ENCODE measurements at places on chromosomes 4 and X.
A peak's percentile ranks its signal among the peaks of the same experiment; 100 is the strongest.

DNA sequence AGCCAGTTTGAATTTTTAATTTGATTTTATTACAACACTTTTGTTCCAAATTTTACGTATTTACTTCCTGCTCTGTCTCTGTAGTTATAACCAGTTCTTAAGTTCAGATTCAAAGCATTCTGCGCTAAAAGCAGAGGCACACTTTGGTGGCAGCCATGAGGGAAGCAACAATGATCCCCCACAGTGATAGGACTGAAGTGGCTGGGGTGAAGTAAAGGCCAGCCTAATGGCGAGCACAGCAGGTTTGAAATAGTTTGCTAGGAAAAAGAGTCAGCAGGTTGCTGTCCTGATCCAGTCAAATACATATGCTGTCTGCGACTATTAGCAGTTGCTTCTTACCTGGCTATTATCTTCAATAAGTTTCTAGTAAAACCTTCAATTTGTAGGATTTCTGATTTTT, 176.3 kb downstream of the RPA4 start:
- DNase-seq: no peak

GRCh38 chr4:122195718-122196117, 43.6 kb downstream of the BLTP1 start:
- no peak for DNase-seq

GRCh38 chrX:105695451-105695850, 126.9 kb upstream of the NRK start:
- no peak for DNase-seq

DNA sequence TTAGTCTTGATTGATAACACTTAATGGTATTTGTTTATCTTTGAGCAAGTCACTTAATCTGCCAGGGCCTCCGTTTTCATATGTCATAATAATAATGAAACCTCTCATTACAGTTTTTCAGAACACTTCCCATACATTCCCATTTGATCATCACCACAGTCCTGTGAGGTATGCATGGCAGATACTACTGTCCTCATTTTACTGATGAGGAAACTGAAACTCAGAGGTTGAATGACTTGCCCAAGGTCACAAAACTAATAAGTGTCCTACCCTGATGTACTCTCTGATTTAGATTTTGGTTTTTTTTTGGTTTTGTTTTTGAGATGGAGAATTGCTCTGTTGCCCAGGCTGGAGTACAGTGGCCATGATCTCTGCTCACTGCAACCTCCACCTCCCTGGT, 25.7 kb downstream of the ZFX start:
- DNase-seq: no peak

- no peak for DNase-seq
Measured at GRCh38 chr4:20086799-20087521, 164.7 kb upstream of the SLIT2 start.

DNA sequence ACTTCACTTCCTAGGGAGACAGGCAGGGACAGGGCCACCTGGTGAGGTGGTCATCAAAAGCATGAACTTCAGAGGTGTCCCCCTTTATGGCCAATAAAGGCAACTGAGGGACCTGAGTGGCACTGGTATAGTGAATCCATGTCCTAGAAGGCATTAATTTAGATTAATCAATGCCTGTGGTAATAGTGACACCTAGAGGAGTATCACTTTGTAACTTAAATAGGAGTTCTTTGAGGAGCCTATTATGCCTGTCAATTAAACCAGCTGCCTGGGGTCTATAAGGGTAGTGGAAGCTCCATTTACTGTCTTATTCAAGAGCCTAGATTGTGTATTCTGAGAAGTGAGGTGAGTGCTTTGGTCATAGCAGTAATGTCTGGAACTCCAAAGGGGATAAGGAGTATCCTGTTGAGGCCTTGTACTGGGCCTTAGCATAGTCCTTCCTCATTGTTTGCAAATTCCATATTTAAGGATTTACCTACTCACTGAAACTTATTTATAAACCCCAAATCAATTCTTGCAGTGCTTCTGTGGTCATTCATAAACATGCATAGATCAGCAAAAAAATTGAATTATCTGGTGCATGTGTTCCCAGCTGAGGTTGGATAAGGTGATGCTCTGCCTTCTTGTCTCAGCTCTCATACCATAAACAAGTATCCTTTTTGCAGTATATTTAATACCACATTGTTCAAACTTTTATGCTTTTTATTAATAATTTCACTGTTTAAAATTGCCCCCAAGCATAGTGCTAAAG, 213.8 kb upstream of the RADX start:
- no peak for DNase-seq

DNA sequence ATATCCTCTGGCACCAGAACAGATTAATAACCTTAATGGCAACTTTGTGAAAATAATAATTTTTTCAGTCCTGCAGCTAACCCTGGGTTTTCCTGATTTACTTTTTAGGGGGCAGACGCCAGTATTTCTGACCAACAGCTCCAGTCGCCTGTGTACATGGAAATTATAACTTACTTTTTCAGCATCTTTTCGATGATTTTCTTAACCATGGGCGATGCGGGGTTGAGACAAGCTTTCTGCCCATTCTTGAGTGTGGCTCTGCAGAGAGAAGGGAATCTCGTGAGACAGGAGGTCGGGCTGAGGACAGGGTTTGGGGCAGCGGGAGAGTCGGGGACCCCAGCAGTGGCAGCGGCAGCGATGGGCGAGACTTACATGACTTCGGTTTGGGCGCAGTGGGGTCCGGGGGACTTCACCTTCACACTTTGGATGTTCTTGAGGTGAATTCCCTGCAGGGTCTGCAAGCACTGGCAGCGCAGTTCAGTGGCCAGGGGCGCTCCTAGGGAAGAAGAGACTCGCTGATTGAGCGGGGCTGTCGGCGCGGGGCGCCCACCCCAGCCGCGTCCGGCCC, 484 bp downstream of the CXCL2 start:
- peak; percentile 59 for DNase-seq

DNA sequence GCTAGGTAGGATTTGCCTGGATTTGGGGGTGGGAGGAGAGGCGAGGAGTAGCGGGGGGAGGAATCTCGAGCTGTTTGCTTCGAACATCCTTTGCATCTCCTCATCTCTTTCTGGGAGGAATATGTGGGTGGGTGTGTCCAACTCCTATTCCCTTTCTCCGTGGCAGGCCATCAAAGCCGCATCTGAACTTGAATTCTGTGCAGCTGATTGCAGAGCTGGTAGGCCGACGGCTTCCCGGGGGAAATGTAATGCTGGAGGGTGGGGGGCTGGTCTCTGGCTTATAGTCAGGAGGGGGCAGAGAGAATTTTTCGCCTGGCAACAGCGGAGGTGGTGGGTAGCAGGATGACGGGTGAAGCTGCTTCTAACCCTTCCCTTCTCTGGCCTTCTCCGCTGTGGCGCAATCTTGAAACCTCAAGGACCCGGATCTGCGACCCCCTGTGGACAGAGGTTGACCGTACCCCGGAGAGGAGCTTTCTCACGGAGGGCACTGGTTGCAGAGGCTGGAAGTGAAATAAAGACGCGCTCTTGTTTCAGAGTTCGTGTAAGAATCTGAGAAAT, 628 bp downstream of the ZCCHC12 start:
- no peak for DNase-seq

DNA sequence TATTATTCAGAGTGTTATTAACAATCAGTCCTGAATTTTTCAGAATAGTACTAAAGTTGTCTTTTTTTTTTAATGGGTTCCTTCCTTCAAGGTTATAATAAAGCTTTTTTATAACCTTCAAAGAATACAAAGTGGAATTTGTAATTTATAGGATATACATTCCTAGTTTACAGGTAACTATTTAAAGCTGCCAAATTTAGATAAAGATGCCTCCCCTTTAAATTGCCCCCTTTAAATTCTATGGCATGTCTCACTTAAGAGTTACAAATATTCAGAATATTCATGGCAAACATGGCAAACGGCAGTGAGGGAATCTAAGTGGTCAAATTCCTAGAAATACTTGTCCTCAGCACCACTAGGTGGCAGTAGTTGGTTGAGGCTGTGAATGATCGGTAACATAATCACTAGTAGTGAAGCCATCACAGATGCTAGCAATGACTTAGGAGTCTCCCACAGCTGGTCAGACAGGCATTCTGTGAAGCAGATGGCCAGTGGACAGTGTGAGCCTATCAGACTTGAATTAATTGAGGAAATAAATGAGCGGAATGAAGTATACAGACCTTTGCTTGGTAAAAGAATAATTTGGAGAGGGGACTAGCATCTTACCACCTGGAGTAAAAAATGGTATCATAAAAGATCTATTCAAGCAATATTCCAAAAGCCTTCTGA, 86.4 kb downstream of the CBR4 start:
- DNase-seq: peak; percentile 67

GRCh38 chr4:75895744-75896314, 6.4 kb downstream of the PPEF2 start:
- DNase-seq: no peak

DNA sequence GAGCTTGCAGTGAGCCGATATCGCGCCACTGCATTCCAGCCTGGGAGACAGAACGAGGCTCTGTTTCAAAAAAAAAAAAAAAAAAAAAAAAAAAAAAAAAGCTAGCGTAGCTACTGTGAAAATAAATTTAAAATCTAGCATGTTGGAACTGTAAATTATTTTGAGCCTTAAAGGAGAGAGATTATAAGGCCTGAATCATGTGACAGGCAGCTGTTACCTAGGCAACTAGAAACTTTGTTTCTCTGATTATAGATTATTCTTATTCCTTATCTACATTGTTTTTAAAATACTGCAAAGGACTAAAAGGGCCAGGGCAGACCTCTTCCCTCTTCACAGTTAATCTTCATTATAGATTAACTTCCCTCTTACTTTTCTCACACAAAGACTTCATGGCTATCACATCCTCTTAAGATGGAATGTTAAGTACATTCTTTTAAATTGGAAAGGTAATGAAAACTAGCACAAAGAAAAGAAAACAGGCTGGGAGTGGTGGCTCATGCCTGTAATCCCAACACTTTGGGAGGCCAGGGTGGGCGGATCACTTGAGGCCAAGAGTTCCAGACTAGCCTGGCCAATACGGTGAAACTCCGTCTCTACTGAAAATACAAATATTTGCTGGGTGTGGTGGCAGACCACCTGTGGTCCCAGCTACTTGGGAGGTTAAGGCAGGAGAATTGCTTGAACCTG, 21.1 kb upstream of the PDS5A start:
- no peak for DNase-seq

- no peak for DNase-seq
Measured at GRCh38 chr4:87540146-87541058, 11.2 kb upstream of the SPARCL1 start.

DNA sequence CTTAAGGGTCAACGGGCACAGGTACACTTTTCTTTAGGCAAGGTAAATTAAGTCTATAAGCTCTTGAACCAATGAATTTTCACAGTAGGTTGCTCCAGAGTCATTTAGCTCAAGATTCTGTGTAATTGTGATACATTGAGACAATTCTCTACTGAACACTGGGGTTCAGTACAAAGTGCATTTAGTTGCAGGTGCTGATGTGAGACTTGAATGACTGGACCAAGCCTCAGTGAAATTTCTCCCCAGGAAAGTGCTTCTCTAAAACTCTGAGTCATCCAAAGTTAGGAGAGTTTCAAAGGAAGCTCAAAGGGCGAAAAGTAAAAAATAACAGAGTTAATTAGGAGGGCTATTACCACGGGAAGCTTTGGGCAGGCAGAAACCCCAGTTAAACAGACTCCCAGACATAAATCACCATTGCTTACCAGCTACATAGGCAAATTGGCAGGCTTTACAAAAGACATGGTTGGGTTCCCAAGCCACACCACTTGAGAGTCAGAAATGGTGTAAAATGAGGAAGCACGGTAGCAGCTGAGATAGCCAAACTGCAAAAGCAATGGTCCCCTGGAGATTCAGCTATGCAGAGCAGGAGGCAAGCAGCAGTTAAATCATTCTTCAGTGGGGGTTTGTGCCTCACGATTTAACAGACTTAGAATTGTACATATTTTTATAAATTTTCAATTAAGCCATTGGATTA, 202.6 kb downstream of the PCDH19 start:
- DNase-seq: no peak

DNA sequence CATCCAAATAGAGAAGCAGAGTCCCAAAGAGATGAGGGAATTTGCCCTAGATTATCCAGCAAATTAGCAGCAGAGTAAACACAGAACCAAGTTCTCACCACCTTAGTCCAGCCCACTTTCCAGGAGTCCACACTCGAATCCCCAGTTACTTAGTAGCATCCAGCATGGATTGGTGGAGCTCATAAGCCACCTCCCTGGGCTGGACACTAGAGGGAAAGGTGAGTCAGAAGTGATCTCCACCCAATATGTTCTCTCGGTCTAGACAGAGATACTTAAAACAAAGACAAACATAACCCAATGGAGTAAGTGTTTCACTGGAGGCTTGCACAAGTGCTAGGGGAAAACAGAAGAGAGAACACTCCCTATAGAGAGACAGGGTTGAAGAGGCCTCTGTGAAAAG, 105.1 kb upstream of the CPEB2 start:
- no peak for DNase-seq

GRCh38 chr4:35252866-35253265, 991.4 kb downstream of the ARAP2 start:
- DNase-seq: no peak

GRCh38 chr4:152678841-152679240, 956 bp downstream of the TMEM154 start:
- no peak for DNase-seq

DNA sequence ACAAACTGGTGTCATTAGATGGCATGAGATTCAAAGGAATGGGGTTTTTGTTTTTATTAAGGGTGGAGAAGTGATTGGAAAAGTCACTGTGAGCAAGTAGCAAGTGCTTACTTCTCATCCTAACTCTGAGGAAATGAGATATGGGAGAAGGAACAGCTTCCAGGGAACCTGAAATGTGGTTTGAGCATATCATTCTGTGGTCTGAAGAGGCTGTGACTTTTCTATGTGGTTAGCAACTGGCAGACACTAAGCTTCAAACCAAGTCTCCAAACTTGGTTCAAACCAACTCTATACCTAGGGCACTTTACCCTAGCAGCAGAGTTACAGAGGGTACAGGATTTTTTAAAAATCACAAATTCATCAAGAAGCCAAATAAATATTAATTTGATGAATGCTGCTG, 58.2 kb downstream of the DCLK2 start:
- no peak for DNase-seq

DNA sequence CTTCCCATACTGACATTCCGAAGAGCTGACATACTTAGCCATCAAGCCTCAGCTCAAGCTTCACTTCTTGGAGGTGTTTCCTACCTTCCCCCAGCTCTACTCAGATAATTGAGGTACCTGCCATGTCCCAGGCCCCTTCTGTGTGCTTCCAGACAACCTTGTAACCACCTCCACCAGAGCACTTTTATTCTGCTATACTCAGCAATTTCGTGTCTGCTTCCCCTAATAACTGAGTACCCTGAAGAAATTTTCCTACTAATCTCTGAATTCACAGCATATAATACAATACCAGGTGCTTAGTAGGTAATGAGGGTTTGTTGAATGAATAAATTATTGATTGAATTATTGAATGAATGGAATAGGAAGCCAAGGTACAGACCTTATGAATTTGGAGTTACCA, 605.5 kb downstream of the MID1IP1 start:
- DNase-seq: no peak

All from sciatic nerve (tissue), 2 donors.